ENCODE measurements at places on chromosomes 6 and 20. TPM values are rescaled to one million over a fixed set of nuclear protein-coding genes. Genes with fewer than 3 reads are reported as not detected.

Gene WFDC10B
- total RNA-seq: 0.54 TPM

Gene CST5
- not detected for total RNA-seq

Gene SDCBP2
- 3.6 TPM for total RNA-seq

- no peak for DNase-seq
These were observed 107.7 kb upstream of the BTN3A2 start for GRCh38 chr6:26257272-26257671.

- DNase-seq: no peak
These were observed 53.8 kb upstream of the POLR1H start for GRCh38 chr6:30007132-30007764.

Gene HTR1B
- 1.6 TPM for total RNA-seq

DNA sequence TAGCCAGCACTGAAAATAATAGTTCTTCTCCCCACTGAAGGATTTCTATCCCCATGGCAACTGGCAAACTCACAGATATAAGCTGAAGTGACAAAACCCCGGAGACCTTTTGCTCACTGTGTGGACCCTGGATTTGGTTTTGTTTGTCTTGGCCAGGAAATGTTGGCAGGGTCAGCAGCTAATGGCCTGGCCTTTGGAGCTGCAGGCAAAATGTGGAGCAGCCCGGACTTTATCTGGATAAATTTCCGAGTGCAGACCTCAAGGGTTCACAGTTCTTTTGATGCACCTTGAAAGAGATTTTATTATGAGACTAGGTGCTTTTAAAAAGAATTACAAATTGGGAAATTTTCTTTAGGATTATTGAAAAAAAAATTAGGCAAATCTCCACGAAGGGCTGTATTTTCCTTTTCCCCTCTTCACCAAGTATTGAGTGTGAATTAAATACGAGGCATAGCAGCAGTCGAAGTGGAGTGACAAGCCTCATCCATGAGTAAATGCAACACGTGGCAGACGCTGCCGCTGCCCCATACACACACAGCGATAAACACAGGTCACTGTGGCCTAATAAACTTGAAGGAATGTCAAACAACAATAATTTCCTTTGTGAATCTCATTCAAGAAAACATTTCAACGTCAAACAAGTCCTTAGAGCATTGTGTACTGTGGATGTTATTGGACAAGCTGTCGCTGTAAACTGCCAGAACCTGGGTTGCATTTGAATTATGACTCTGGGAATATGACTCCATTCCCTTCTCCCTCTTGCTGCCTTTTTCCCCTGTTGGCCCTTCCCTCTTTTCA, 35.1 kb upstream of the CCN6 start:
- DNase-seq: no peak

GRCh38 chr6:154969796-154970195, 25.3 kb upstream of the TIAM2 start:
- no peak for DNase-seq

DNA sequence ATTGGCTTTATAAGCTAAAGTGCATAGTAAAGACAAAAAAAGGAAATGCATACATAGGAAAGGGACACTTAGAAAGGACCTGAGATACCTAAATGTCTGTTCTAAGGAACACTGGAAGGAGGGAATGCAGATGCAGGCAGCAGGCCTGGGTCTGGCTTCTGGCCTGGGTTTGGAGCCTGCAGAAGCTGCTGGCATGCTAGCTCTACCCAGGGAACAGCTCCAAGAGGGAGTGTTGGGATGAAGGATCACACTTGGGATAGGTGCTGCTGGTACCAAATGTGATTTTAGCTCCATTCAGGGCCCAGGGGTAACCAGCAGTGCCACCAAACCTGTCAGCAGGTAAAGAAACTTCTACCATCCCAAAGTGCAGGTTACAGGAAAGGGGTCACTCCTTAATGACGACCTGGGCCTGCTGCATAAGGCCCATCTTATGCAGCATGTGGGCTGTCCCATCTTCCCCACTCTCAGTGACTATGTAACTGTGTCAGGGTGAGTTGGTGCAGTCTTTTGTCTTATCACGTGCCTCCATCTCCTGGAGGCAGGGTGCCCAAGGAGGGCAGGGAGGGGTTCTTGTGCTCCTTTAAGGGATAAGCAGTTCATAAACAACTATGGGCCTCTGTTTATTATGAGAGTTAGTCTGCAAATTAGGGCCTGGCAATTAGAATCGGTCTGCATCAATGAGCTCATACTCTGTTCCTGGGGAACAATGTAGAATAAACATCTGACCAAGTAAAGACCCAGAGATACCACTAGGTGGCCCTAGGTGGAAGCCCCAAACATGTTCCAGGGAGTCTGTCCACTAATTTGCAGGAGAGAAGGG, 26.9 kb downstream of the DDX27 start:
- DNase-seq: no peak
